ENCODE measurements at places on chromosomes 4 and X.

DNA sequence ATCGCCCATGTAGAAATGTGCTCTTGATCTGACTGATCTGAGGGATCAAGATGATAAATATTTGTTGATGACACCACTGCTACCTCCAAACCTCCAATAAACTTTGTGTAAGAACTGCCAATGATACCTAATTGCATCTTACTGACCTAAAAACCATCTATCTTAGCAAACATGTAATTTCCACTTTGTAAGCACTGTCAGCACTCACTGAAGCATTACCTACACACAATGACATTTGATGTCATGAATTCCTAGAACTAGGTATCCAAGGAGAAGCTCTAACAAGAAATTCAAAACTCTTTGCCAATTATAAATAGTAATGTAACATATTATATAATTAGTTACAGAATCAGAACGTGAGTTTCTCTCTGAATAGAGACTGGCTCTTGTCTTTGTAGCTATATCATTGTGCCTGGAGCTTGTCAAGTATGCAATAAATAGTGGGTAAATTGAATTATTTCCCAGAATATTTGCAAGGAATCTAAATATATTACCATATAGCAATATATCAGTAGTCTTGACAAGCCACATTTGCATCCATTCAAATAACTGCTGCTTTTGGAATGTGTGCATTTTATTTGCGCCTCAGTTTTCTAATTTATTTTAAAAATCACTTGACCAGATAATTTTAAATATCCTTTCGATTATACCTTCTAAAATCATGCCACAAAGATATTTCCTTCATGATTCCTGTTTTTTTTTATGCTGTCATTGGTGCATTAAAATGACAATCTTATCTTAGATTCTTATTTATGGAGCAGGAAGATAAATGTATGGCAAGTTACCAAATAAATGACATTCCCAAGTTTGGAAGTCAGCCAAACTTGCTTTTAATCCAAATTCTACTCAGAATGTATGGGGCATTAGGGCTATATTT lies 232.3 kb upstream of the NEIL3 start:
- DNase-seq, result no peak

- no peak for DNase-seq
Measured at GRCh38 chr4:158079661-158080060, 93.2 kb downstream of the GASK1B start.

DNA sequence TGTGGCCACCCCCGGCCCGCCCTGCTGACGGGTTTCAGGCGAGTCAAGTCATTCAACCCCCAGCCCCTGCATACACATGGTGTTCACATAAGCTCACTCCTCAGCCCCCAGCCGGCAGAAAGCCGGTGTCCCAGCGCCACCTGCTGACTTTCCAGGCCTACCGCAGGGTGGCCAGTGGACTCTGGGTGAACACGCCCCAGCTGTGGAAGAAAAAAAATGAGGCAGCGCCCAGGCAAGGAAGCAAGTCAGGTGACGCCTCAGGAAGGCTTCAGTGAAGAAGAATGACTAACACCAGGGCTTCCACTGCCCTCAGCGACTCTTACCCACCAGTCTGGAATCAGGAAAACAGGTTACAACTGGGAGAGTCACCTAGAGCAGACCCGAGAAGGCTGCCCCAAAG lies 15.8 kb downstream of the BCAP31 start:
- DNase-seq, result peak; percentile 20

DNA sequence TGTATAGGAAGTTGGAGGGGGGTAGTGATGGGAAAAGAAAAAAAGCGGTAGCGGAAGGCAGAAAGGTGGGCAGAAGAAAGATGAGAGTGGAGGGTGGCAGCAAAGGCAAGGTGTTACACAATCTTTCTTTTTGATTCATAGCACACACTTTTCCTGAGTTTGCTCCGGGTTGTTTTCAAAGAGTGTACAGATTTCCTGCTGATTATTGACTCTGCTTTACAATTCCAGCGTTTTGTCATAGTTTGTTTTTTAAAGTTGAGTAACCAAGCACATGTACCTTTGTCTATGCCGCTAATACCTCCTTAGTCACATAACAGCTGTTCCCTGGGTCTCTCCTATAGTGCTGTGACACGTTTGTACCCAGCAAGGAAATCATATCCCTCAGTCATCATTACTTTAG lies 50.3 kb downstream of the AGA start:
- DNase-seq, result no peak

DNA sequence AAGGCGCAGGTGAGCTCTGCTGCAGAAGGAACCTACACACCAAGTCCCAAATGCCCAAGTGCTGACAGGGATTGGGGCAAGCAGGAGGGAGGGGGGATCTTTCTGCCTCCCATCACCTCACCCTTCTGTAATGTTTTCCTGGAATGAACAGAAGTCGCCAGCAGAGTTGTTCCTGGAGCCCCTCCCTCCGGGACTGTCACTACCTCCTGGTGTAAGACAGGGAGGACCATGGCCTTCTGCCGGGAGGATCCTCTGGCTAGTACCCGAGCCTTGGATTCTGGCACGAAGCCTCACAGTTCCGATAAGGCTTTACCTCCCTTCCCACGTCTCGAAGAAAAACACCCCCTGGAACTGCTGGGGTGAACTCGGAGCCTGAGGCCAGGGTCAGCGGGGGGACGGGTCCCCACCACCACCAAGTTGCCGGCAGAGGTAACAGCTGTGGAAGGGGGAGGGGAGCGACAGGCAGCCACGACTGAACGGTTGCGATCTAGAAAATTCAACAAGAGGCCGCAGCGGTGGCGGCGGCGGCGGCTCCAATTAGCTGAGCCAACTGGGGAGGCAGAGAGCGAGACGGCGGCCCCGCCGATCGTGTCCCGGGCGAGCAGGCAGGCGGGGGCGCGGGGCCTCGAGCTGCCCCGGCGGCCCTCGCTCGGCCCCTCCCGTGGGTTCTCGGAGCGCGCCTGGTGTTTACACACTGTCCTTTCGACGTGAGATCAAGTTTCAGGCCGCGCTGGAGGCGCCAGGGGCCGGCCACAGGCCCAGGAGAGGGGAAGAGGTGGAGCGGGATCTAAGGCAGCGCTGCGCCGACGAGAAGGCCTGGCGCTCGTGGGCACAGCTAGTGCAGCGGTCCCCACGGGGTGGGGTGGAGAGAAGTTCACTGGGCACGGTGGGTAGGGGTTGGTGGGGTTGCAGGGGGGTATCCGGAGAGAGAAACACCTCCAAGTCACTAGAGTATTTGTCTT lies 53.7 kb upstream of the BCOR start:
- DNase-seq, result no peak

GRCh38 chr4:7384003-7384928 lies 50.5 kb downstream of the PSAPL1 start:
- no peak for DNase-seq

DNA sequence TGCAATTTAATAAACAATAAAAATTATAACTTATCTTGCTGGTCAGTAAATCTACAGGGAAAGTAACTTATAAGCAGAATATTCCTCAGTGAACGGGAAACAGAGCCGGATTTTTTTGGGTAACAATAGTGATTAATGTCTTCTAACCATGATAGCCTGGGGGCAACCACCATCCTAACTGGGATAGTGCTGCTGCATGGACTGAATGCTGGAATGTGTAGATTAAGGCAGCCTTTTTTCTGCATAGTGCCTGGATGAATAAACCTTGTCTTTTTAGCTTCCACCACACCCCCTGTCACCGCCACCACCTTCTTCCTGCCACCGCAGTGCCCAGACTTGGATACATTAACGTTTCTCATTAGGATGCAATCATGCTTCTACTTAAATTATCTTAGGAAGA lies 83.6 kb upstream of the LNX1 start:
- DNase-seq, result no peak

- no peak for DNase-seq
Measured at GRCh38 chr4:185811509-185812364, at the start of gene SORBS2. TSS of gene SORBS2 (minus strand) at chr4:185812194. CDS start at chr4:185690571, 121,623 bp downstream.

- DNase-seq, result no peak
Measured at GRCh38 chr4:20509315-20509714, 190.9 kb upstream of the PACRGL start.

- DNase-seq, result no peak
Measured at GRCh38 chrX:2283111-2283859, 217.5 kb downstream of the DHRSX start.

DNA sequence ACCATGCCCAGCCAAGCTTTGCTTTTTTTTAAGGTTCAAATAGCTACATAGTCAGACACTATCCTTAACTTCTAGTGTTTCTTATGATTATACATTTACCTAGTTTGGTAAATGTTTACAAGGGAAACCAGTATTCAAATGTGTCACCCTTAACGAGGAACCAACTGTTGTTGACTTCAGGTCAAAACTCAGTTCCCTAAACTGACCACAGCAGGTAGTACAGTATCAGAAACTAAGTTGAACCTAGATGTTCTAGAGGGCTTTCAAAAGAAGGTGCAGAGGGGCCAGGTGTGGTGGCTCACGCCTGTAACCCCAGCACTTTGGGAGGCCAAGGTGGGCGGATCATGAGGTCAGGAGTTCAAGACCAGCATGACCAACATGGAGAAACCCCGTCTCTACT lies 11.3 kb downstream of the GPC4 start:
- DNase-seq, result no peak

DNA sequence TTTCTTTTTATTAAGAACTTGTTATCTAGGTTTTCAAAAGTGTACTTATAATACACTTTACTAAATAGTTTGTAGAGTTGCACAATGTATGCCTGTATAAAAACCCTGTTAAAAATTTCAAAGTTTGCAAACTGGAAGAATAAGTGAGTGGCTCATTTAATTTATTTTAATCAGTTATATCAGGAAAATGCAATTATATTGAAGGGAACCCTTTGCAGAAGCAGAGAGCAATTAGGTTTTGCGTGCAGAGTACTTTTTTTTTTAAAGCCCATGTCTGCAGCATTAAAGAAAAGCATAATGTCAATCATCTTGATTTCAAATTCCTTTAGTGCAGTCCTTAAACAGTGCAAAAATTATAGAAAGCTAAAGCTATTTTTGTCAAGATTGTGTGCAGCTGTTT lies 271.3 kb upstream of the LDB2 start:
- DNase-seq, result no peak

GRCh38 chr4:169410839-169411770 lies 140.3 kb upstream of the SH3RF1 start:
- DNase-seq, result no peak

- DNase-seq, result no peak
Measured at GRCh38 chrX:45264865-45265264, 64.2 kb upstream of the DIPK2B start.

DNA sequence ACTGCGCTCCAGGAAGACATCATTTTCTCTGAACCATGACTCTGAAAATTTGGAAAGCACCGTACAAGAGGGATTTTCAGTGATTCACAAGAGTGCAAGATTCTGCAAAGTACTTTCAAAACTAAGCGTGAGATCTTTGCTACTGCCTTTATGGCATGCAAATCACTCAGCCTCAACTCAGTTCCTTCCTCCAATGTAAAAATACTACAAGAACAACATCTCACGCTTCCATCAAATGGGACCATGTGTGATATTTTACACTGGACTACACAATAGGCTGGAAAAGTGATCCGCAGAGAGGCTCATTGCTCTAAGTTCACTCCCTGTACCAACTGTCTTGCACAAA lies 674 bp upstream of the IL15 start:
- DNase-seq, result no peak

- DNase-seq, result no peak
Measured at GRCh38 chrX:545452-545885, 85.1 kb upstream of the SHOX start.

GRCh38 chr4:90580326-90580725 lies 453.1 kb downstream of the CCSER1 start:
- no peak for DNase-seq

DNA sequence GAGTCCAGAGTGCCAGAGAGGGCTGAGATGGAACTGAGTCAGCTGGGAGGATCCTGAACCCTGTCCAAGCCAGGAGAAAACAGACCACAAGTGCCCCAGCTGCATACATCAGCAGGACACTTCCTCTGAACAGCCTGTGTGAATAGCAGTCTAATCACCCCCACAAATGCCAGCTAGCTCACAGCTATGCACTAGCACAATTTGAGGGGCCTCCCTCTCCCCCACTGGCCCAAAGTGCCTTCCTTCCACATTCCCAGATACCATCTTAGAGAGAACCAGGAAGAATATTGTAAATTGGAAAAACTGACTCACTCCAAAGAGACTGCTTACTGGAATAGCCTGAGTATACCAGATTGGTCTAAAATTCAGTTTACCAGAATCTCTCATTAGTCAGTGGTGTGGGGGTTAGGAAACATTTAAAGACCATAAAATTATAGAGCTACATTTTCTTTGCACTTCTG lies 292.6 kb upstream of the KLF3 start:
- DNase-seq, result no peak

DNA sequence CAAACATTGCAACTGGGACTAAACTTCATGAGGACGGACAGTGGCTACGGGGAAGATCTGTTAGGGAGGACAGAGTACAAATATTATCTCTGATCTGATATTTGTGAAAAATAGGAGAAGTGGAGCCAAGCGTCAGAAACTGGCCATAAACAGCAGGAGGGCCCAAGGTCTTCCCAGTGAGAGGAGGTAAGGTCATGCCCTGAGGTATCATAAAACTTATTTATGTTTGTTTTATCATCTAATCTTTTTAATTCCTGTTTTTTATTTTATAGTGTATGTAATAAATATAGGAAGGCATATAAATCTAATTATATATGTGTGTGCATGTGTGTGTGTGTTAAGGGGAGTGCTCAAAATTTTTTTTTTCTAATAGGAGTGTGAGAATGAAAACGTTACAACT lies 51.8 kb downstream of the RAI2 start:
- no peak for DNase-seq

GRCh38 chrX:10685923-10686595 lies 65.7 kb upstream of the MID1 start:
- no peak for DNase-seq

DNA sequence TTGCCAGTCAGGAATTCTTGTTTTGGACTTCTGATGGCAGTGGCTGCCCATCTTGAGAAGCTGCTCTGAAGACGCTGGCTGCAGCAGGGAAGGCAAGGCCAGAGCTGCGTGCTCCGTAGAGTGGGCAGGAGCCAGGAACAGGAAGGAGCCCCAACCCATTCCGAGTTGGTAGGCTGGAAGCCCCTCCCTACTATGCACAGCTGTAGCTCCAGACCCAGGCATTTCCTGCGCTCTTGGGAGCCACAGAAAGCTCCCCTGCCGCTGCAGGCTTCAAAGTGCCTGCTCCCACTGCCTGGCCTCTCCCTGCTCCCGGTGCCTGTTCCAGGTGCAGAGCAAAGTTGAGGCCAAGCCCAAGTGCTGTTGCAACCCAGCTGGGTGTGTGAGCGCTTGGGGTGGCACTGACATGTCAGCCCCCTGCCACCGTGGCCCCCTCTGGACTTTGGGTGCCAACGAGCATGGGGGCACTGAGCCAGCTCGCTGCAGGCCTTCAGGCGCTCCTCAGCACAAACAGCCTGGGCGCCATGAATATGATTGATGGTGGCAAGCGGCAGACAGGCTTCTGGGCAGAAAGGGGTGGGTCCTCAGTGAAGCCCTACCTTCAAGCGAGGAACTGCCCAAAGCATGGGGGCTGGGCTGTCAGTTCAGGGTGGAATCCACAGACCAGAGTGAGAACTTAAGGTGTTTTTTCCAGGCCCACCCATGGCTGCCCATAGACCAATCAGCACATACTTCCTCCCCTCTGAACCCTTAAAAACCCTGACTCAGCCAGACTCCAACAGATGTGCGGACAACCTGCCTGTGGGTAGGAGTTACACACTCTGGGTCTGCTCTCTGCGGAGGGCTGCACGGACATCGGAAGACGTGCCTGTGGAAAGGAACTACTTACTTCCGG lies 677.2 kb upstream of the INTU start:
- DNase-seq, result no peak

GRCh38 chrX:16067886-16068515 lies 55.4 kb upstream of the GRPR start:
- no peak for DNase-seq

Data from C1 segment of cervical spinal cord (tissue), 14 donors.